ENCODE measurements at places on chromosomes 1 and 21.

DNA sequence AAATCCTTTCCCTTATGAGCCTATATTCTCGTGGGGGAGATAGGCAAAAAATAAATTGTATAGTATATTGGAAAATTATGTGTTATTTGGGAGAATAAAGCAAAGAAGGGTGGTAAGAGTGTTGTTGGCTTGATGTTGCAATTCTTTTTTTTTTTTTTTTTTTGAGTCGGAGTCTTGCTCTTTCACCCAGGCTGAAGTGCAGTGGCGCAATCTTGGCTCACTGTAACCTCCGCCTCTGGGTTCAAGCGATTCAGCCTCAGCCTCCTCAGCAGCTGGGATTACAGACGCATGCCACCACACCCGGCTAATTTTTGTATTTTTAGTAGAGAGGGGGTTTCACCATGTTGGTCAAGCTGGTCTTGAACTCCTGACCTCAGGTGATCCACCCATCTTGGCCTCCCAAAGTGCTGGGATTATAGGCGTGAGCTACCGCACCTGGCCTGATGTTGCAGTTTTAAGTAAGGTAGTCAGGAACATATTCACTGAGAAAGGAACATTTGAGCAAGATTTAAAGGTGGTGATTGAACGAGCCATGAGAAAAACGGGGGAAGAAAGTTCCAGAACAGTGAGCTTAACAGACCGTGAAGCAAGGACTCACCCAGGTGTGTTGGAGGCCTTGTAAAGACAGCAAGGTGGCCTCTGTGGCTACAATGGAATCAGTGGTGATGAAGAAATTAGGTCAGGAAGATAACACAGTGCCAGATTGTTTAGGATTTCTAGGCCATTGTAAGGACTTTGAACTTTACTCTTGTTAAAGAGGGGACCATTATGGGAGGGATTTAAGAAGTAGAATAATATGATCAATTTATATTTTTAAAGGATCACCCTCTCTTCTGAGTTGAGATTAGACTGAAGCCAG, 45.8 kb downstream of the RPRD2 start:
- DNase-seq = no peak

- no peak for DNase-seq
Measured at GRCh38 chr1:178953034-178953433, 72.7 kb upstream of the FAM20B start.

GRCh38 chr1:67299296-67299695, 8.4 kb upstream of the IL12RB2 start:
- no peak for DNase-seq

DNA sequence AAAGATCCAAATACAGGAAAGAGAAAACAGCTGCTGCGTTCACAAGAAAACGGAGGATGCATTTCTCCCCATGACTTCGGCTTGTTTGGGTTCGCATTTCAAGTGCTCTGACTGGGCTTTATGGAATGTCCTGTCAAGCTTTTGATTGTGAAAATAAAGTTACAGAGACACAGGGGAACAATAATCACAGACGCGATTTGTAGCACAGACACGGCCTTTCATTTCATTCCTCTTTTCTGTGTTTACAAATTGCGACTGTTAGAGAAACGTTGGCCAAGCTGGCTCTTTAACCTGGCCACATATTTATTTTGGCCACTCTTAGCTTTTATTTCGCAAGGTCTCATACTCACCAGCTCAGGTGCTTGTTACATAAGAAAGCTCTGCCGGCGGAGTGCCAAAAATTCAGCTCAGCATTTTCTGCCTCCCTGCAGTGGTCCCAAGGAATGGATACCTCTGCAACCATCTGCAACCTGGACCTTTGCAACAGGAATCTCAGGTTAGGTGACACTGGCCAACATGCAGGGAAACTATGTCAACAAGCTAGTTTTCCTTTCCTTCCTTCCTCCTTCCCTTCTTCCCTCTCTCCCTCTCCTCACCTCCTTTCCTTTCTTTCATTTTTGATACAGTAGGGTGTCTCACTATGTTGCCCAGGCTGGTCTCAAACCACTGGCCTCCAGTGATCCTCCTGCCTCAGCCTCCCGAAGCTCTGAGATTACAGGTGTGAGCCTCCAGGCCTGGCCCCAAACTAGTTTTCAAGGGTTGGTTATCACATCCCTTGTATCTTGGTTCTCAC, 58.2 kb upstream of the SLC45A1 start:
- no peak for DNase-seq

DNA sequence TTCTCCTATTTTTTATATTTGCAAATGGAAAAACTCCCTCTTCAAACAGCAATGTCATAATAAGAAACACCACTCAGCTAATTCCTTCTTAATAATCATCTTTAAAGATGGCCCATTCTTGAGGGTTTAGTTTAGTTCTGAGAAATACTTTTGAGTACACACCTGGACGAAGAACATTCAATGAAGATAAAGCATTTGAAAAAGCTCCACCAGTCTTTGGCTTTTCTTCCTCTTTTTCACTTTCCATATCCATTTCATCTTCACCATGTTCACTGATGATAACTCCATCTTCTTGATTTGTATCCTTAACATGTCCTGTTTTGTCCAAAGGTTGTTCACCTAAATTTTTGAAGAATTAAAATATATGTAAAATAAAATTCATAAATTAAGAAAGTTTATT, 7.4 kb downstream of the PAXBP1 start:
- no peak for DNase-seq

DNA sequence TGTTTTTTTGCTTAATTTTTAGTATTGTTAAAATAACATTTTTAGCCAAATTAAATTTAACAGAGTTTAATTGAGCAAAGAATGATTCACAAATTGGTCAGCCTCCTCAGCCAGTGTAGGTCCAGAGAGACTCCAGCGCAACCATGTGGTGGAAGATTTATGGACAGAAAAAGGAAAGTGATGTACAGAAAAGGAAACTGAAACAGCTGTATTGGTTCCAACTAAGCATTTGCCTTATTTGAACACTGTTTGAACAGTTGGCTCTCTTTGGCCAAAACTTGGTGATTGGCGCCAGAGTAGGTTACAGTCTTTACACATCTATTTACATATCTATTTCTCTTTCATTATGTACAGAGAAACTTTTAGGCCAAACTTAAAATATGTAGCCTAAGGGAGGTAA, 19.4 kb downstream of the RPS6KC1 start:
- no peak for DNase-seq

GRCh38 chr1:14598498-14599182, at the start of gene KAZN:
KAZN (plus strand) TSS chr1:14598685.
- DNase-seq = no peak

- DNase-seq = peak; percentile 47
Measured at GRCh38 chr1:15948091-15948591, 27.8 kb downstream of the ZBTB17 start.

GRCh38 chr1:6086762-6087376, 41.2 kb downstream of the KCNAB2 start:
- no peak for DNase-seq

- no peak for DNase-seq
Measured at GRCh38 chr1:2509589-2509988, 16.8 kb downstream of the PANK4 start.

DNA sequence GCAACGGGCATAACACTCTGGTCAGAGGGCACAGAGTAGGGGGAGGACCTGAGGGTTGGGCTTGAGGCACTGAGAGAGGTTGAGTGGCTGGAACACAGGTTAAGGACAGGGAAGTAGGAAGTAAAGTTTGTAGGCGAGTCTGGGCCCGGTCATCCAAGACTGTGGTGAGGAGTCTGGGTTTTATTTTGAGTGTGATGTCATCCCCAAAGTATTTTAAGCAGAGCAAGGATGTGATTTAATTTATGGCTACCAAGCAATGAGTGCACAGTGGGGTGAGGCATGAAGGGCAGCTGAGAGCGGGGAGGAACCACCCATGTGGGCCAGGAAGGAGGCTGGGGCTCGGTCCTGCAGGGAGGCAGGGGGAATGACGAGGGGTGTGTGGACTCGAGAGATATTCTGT, 11.2 kb upstream of the VWA5B1 start:
- DNase-seq = no peak

GRCh38 chr1:224980181-224980580, 50.7 kb downstream of the DNAH14 start:
- no peak for DNase-seq

GRCh38 chr1:60540141-60540540, 466.6 kb upstream of the C1orf87 start:
- no peak for DNase-seq

DNA sequence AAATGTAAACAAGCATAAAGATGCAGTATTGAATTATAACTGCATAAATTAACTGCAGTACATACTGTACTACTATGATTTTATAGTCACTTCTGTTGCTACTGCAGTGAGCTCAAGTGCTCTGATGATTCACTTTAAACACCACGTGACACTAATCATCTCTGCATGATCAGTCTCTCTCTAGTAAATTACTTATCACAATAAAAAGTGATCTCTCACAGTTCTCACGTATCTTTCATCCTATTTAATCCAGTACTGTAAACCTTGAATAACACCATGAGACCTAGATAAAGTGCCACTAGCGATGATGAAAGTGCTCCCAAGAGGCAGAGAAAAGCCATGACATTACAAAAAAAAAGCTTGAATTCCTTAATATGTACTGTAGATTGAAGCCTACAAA, 1242.0 kb downstream of the AMY1C start:
- DNase-seq = no peak

DNA sequence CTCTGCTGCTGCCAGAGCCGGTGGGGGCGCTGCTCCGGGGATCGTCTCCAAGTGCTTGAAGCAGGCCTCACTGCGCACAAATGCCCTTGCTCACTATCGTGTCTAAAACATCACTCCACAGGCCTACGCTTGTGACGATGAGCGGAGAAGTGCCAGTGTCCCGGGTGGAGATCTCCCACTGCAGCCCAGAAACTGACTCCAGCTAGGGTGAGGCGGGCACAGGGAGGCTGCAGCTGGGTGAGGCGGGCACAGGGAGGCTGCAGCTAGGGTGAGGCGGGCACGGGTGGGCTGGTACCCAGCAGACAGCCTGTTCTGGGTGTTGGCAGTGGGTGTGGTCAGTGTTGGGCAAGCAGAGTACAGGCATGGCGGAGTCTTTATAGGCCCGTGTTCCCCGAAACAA, 22.7 kb upstream of the PDXK start:
- no peak for DNase-seq

DNA sequence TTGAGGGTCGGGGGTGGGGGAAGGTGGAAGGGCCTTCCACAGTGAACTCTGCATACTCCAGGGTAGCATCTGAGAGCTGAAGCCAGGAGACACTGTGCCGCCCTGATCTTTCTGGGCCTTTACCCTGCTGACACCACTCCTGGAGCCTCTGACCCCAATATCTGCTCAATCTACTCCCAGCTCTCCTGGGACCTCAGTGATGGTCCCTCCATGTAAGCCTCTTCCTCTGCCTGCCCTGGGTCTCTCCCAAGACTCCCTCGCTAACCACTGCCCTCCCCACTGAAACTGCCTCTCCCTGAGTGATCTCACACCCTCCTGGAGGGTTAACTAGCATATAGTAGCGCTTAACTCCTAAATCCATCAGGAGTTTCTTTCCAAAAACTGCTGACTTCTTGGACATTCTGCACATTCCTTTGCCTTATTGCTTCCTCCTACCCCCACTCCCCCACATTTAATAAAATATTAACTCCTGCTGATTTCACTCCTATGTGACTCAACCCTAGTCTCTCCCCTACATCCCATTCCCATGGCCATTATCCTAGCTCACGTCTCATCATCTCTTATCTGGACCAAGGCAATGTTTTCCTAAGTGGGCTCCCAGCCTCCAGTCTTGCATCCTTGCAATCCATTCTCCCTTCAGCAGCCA, 145.6 kb downstream of the HMGB4 start:
- DNase-seq = no peak

DNA sequence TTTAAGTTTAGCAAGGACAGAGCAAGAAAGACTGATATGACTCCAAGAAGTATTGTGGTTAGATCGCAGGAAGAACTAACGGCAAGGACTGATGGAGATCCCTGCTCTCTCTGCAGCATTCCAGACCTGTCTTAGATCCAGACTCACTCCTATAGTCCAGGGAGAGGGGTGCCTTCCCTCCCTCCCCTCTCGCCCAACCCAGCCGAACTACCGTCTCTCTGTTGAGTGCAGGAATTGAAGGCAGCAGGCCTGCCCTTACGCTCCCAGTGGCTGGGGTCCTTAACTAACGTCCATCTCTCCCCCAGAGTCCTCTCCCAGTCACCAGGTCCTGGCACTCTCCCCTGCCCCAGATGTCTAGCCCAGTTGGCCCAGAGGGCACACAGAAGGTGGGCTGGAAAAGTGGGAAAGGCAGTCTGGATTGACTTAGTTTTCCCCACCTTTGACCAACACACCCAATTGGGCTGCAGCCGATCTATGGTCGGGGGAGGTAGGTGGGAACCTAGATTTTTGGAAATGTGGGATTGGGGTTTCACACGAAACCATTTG, 1.1 kb downstream of the CRABP2 start:
- no peak for DNase-seq
